ENCODE measurements at places on chromosomes 6 and 20.

DNA sequence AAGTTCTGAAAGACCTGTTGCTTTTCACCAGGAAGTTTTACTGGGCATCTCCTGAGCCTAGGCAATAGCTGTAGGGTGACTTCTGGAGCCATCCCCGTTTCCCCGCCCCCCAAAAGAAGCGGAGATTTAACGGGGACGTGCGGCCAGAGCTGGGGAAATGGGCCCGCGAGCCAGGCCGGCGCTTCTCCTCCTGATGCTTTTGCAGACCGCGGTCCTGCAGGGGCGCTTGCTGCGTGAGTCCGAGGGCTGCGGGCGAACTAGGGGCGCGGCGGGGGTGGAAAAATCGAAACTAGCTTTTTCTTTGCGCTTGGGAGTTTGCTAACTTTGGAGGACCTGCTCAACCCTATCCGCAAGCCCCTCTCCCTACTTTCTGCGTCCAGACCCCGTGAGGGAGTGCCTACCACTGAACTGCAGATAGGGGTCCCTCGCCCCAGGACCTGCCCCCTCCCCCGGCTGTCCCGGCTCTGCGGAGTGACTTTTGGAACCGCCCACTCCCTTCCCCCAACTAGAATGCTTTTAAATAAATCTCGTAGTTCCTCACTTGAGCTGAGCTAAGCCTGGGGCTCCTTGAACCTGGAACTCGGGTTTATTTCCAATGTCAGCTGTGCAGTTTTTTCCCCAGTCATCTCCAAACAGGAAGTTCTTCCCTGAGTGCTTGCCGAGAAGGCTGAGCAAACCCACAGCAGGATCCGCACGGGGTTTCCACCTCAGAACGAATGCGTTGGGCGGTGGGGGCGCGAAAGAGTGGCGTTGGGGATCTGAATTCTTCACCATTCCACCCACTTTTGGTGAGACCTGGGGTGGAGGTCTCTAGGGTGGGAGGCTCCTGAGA lies at the start of gene HFE:
Gene HFE, plus strand, starts transcription at position 146 of the 832 bp plus-strand sequence. Its CDS starts 12 bp downstream, at position 158.
- peak; percentile 44 for DNase-seq

- peak; percentile 45 for DNase-seq
These were observed 93.0 kb downstream of the TCP11 start for GRCh38 chr6:35048031-35048613.

GRCh38 chr20:18783385-18783959 lies 30.1 kb upstream of the SCP2D1 start:
- no peak for DNase-seq

DNA sequence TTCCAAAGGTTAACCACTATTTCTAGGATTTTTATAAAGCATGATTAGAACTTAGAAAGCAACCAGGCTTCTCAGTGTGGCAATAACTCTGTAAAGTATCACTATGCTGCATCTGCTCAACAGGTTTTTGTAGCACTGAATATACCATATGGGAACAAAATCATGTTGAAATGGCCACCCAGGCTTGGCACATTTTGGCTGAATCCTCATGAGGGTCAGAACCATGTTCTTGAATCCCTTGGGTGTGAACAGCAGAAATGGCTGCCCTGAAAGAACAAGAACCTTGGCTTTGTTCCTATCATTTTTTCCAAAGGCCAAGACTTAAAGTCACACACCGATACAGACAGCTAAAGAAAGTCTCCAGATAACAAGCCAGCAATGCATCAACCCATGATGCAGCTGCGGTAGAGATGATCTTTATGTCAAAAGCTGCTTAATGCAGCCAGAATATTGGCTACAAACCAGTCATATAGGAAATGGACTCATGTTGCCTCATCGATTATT lies 283.0 kb upstream of the NOX3 start:
- no peak for DNase-seq

DNA sequence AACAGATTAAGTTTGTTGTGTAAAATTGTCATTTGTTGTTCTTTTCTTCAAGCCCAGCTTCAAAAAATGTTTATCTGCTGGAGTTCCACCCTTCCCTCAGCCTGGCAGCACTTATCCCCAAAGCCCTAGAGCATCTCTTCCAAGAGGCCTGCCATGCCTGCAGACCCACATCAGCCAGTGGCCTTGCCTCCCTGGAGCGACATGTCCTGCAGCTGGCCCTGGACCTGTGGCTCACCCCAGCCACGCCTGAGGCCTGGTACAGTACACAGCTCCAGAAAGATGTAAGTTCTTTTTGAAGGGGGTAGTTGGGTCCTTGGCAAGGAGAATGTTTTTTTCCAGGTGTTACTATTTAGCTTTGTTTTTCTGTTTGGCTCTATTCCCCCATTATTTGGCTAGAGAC lies 124.8 kb downstream of the CD164 start:
- DNase-seq = no peak

DNA sequence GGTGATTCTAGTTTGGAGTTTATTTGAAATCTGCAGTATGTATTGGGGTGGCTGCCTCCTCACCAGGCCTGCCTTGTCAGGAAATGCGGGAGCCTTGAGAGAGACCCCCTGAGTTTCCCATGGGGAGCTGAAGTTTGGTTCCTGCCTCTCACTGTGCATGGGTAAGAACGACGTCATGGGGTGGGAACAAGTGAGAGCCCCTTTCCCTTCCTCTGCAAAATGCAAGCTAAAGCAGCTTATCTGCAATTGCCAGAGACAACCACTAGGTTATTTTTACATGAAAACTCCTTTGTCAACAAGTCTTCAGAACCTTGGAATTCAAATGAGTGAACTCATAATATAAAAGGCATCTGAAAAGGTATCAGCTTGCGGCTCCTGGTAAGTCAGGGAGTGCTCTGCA lies 58.4 kb downstream of the TMEM170B start:
- no peak for DNase-seq

DNA sequence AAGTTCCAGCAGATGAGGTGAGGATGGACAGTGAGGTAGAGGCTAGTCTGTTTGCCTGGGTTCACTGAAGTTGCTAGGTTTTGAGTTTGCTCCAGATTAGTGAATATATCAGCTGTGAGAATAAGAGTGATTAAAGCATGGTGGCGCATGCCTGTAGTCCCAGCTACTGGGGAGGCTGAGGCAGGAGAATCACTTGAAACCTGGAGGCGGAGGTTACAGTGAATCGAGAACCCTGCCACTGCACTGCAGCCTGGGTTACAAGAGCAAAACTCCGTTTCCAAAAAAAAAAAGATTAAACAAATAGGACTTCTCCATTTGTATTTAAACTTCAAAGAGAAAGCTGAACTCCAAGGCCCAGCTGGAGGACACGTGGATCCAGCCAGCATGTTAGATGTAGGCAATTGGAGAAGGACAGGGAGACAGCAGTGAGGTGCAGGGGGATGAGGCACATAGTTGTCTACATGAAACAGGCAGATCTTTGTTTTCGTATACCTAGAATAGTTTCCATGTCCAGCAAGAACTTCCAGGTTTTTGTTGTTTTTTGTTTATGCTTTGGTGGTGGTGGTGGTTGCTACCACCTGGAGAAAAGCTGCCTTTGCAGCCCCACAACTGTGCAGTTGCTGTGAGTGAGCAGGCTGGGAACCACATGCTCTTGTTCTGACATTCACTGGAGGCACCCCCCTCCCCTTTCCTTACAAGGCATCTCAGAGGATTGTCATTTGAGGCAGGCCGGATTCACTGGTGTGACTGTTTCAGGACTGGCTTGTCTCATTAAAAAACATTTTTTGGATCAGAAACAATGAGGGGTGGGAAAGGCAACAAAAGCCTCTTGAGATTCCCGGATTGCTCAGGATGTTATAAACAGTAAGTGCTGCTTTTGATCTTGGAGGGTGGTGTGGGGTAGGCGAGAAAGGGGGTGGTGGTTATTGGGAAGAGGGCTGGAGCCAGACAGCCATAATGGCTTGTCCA lies 72.3 kb downstream of the JARID2 start:
- no peak for DNase-seq

DNA sequence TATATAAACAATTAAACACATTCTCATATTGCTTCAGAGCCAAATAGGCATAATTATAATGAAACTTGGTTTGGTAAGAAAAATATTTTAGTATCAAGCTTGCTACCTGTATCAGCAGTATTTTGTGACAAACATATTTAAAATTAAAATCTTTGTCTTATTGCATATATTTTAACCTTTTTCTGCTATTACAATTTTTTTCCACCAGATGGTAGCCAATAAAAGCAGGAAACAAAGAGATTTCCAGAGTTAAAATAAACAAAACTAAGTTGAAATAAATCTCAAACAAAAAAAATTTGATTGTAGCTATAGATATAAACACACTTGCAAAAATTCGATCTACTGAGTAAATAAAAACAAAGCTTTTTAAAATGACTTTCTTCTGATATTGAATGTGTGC lies 491.3 kb upstream of the GJE1 start:
- DNase-seq = no peak

DNA sequence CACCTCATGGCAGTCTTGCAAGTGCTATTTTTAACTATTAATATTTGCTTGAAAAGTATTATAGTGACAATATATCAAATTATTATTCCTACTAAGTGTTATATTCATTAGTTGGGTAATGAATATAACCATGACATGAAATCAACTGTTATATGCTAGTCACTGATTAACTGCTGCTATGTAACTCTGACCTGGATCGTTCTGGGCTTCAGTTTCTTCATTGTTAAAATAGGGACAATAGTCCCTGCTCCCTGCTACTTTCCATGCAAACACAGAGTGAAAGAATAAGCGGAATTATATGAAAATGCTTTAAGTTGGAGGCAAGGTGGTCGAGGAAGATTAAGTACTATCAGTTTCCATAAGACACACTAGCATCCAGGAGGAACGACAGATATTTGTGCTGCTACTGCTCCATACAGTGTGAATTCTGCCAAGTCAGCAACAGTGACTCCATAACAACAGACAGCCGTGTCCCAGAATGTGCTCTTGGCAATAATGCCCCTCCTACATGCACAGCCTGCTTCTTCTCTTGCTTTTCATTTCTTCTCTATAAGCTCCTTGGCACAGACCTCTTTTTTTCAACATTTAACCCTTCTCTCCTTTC lies 107.2 kb downstream of the CHD6 start:
- no peak for DNase-seq

- DNase-seq = no peak
These were observed 28.9 kb upstream of the PNRC1 start for GRCh38 chr6:89051676-89052075.

DNA sequence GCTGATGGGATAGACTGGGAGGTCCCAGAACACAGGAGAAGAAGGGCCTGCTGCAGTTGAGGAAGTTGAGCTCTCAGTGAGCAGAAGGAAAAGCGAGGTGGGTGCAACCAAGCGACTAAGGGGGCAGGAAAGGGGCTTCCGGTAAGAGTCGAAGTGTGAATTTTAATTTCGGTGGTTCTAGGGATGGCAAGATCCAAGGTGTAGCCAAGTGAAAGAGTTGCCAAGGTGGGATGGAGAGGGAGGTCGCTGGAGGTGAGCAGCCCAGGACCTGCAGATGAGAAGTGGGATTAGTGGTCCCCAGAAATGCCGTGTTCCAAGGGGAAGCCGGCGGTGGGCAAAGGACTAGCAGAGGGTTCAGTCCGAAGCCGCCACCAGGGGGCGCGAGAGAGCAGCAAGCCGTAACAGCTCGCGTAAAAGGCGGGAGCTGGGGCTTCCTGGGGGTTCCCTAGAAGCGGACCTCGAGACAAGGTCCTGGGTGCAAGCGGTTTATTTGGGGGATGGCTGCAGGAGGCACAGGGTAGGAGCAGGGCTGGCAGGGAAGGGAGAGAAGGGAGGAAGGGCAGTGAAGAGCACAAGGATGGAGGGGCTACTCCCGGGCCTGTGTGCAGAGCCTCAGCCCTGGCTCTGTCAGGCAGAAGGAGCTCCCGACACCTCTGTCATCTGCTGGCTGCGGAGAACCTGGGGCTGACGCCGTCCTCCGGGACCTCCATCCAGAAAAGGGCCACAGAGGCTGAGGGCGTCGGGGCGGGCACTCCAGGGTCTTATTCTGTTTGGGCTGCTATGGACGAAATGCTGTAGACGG lies 103.6 kb downstream of the PAX1 start:
- DNase-seq = no peak

DNA sequence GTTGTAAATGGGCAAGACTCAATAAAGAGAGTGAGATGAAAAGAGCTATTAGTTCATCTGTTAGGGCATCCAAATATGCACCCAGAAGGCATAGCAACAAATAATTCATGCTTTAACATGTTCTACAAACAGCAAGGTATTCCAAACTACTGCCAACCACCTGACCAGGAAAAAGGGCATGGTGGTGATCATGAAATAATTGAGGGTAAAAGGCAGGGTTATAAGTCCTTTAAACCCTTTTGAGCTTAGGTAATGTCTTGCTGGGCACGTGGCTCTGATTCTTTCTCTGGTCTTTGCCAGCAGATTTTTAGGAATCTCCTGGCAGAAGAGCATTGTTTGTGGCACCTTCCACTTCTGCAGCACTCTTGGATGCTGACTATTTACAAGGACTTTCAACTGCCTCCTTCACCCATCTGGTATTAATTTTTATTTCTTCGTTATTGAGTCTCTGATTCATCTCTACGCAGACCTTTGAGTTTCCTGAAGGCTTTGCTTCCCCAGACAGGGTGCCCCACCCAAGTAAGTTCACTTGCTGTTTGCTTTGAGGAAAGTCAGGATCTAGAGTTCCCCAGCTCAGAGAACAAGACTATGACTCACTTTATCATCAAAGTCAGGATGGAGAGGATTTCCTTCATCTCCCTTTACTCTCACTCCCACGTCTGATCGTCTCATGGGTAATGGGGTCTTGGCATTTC lies 83.4 kb upstream of the NEDD9 start:
- DNase-seq = no peak

DNA sequence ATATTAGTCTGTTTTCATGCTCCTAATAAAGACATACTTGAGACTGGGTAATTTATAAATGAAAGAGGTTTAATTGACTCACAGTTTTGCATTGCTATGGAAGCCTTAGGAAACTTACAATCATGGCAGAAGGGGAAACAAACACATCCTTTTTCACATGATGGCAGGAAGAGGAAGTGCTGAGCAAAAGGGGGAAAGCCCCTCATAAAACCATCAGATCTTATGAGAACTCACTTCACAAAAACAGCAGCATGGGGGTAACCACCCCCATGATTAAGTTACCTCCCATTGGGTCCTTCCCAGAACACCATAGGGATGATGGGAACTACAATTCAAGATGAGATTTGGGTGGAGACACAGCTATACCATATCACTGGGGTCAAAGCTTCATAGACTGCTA lies 254.2 kb downstream of the ERMARD start:
- no peak for DNase-seq
